ENCODE measurements at places on chromosomes 7 and 10.

GRCh38 chr7:55094092-55094690, 75.4 kb downstream of the EGFR start:
- no peak for DNase-seq

- no peak for DNase-seq
Measured at GRCh38 chr7:94832051-94832450, 75.3 kb upstream of the PPP1R9A start.

DNA sequence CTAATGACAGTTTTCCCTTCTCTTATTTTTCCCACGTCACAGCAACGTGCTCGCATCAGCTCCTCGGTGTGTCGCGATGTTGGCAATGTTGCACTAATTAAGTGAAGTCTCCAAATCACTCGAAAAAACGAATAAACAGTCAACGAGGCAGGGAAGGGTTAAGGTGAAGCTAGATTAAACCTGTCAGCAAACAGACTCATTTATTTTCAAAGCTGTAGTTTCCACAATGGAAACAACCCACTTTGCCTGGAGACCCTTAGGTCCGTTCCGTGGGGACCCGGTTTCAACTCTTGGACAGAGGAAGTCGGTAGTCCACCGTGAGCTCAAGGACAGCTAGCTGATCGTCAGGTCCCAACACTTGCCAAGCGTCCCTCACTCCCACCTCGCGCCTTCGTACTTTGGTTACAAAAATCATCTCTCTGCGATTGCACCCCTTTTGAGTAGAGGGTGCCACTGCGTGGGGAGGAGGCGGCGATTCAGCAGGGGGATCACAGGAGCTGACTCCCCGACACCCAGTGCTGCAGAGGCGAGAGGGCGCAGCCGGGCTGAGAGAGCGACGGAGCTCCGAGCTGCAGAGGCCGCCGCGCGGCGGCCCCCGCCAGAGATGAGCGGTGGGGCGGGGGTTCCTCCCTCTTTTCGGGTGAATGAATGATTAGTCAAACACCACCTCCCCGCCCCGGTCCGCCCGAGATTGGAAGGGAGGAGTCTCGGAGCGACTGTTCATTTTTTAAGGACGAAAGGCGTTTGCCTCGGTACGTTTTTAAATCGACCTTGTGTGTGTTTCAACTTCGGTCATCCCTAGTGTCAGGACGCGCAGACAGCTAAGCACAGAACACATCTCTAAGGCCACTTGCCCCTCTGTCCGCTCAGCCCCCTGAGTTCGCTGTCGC, 1.3 kb upstream of the BMPER start:
- DNase-seq: no peak

GRCh38 chr10:113386005-113386404, 166.8 kb upstream of the HABP2 start:
- no peak for DNase-seq

GRCh38 chr10:51748959-51749358, 49.6 kb upstream of the CSTF2T start:
- DNase-seq: no peak

DNA sequence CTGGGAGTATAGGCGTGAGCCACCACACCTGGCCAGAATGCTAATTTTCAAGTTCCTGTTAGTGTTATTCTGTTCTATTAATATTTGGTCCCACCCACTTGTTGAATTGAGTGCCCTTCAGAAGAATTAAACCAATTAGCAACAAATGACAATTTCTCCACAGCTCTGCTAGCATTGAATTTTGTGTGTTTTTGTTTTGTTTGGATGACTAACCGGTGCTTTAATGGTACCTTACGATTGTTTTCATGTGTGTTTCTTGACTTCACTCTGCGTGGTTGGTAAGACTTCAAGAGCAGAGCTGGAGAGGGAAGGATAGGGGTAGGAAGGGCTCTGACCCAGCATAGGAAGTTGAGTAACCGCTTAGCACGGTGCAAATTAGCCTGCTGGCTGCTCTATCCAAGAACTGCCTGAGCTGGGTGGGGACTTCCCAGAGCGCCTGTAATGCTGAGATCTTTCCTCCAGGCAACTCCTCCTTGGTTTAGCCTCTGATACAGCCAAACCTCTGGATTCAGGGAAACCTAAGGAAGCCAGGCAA, 4.6 kb downstream of the ARPC1B start:
- DNase-seq: no peak

DNA sequence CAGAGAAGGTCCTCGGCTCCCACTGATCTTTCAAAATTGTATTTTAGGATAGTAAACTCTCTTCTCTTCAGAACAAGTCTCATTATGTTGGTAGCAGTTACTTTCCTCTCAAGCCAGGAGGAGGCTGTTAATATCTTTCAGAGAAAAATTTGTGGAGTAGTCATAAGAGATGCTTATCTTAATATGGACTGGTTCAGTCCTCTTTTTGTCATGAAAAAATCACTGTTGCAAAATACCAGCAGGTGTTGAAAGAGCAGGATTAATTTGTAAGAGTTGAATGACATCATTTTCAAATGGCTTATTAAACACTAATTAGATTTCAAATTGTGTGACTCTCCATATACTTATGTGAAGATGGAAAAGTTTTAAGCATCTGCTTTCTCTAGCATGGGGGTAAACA, 662.5 kb downstream of the POM121L12 start:
- DNase-seq: no peak

DNA sequence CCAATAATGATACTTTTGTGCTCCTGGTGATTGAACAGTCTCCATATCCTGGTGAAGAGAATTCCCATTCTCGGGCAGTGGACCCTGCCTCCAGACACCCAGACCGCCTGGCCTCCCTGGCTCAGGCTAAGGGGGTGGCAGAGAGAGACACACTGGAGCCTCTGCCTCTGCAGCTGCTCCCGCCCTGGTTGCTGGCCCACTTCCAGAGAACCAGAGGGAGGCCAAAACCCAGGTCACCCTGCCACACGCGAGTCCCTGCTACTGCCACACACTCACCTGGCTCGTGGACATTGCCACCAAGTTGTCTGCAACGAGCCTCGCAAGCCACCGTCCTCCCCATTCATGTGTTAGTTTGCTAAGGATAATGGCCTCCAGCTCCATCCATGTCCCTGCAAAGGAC, 221.8 kb downstream of the HPSE2 start:
- no peak for DNase-seq

GRCh38 chr7:25485026-25485425, 256.7 kb upstream of the NPVF start:
- no peak for DNase-seq

GRCh38 chr7:107694386-107694785, 33.8 kb downstream of the SLC26A4 start:
- DNase-seq: no peak

GRCh38 chr7:142956951-142957623, 5.1 kb downstream of the KEL start:
- no peak for DNase-seq

GRCh38 chr10:60797200-60797599, 18.9 kb downstream of the CDK1 start:
- DNase-seq: no peak

DNA sequence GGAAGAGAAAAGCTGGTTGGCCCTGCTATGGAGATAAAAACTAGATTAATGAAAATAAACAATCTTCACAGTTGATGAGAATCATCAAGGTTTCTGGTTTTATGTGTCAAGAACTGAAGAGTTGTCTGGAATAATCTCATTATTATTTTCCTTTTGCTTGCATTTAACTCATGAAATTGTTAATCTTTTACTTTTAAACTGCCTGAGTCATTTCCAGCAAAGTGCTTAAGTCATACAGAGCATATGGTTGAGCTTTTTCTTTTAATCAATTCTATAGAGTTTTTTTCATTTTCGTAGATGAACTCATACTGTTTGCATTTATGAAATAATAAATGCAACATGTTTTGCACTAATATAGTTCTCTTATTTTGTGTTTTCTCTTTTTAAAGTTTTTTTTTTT, 747.9 kb downstream of the NXPH1 start:
- DNase-seq: no peak

DNA sequence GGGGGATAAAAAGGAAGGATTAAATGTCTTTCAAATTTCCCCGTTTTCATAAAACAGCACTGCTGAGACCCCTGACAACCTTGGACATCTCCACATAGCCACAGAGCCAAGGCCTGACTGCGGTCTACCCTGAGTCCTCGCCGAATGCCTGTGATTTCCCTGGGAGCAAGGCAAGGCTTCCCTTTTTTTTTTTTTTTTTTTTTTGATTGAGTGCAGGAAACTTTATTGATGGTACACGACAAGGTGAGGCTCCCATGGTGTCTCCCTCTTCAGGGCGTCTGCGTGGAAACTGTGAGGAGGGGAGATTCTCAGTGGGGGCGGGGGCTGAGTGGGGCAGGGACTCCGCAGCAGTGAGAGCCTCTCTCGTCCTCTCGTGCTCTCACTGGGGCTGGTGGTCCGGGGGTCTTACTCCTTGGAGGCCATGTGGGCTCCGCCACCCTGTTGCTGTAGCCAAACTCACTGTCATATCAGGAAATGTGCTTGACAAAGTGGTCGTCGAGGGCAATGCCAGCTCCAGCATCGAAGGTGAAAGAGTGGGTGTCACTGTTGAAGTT, 4.2 kb upstream of the RPP38 start:
- DNase-seq: no peak

DNA sequence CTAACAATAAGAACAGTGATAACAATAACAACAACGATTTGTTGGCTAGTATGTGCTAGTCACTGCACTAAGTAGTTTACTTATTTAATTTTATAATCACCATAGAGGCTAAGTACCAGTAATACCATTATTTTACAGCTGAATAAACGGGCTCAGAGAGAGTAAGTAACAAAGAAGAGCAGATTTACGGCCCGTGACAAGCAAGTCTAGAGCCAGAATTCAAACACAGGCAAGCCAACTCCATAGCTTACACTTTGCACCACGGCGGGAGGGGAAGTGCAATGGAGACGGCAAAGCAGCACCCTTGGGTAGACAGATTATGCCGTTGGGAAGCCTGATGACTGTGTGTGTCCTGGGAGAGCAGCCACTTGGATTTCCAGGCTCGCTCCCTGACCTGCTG, 1.2 kb upstream of the OR6V1 start:
- no peak for DNase-seq

- DNase-seq: no peak
Measured at GRCh38 chr7:117827862-117828261, 45.4 kb downstream of the CTTNBP2 start.

DNA sequence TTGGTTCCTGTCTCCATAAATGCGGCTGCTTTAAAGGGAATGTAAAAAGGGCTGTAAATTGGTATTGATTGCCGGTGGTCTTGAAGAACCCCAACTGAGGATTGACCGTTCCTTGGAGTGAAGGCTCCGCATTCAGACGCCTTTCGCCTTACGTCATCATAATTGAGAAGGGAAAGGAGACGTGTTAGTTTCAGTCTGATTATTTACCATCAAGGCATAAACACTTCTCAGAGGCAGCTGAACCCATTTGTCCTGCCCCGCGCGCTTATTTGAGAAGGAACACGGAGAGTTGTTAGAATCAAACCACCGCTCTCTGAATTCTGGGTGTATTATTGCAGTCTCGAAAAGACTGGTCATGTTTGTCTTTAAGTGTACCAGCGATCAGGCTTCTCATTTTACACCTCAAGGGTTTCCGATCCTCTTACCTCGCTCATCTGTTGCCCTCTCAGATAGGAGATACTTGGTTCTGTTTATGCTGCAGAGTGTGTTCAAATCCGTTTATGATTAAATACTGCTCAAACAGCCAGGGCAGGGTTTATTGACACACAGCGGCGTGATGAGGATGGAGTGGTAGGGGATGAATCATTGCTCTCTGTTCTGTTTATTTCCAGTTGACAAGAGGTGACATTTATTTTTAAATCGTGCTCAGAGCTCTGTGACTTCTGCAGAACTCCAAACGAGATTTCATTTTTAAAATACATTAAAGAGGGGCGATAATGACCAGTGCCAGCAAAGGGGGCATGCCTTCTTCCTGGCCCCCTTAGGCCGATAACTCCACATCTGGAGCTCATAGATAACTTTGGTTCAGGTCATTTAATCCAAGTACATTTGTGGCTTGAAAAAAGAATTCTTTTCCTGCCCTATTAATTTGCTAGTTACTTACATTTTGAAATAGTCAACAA, 30.4 kb downstream of the FOXK1 start:
- no peak for DNase-seq

DNA sequence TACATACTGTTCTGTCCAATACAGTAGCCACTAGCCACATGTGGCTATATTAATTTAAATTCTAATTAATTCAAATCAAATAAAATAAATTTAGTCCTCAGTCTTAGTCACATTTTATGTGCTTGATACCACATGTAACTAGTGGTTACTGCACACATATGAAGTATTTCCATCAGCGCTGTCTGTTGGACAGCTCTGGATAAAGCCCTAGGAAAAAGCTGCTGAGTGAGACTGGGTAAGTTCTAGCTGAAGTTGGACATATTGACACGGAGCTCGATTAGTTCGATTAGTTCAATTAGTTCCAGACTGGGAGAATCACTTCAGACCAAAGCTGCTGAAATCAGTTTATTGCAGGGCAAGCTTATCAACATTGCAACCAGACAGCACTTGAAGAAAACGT, 15.1 kb upstream of the LIPM start:
- no peak for DNase-seq

DNA sequence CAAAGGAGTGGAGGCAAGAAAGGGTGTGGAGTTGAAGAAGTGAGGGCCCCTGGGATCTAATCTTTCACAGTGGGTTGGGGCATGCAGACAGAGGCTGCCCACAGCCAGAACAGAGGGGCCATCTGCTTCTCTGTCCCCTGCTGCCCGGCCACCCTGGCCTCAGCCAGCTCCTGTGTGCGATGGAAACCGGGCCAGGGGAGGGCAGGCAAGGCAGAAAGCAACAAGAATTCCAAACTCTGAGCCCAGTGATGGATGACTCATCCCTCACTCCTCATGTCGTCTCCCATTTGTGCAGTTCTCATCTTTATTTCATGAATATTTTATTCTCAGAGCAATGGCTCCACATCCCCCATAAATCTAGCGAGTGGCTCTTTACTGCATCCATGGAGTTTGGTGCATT, 757.1 kb downstream of the GRID1 start:
- DNase-seq: no peak

DNA sequence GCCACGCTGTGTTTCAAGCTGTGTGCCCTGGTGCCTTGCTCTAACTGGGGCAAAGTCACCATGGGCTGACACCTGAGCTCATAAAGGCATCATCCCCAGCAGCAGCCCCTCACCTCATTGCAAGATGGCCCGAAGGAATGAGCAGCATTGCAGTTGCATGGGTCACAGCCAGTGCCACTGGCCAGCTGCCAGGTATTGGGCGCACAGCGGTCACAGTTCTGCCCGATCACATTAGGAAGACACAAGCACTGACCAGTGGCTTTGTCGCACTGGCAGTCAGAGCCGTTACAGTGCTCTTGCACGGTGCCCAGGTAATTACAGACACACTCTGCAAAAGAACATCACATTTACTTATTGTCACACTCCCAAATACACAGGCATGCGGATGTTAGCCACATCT, 51.1 kb downstream of the LAMB1 start:
- no peak for DNase-seq

- no peak for DNase-seq
Measured at GRCh38 chr7:108307194-108307593, 149.0 kb downstream of the NRCAM start.

- no peak for DNase-seq
Measured at GRCh38 chr7:154383045-154383444, 330.8 kb downstream of the DPP6 start.

- DNase-seq: no peak
Measured at GRCh38 chr10:36157486-36157885, 515.4 kb upstream of the FZD8 start.
